ENCODE measurements at places on chromosomes 16 and 17. TPM values are rescaled to one million over a fixed set of nuclear protein-coding genes. Genes with fewer than 3 reads are reported as not detected.

DNA sequence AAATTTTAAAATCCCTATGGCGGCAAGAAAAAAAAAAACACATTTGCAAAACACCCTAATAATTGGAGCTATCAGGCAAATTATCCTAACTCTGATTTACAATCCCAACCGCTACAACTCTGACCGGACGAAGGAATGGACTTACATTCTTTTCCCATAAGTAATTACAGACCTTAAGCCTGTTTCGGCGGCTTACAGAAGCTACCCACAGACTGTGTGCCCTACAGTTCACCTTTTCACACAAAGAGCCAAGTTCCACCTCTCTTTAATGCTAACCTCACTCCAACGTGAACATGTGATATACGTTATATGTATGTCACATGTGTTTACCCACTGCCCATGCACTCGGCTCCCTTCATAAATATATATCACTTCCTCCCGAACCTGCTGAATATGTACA, 8.7 kb upstream of the MEAK7 start:
- H3K27me3 ChIP-seq, result peaks cover 12% of the 10 kb centered on the region
- peak overlapping the region; percentile 33 for H3K27ac ChIP-seq
- no peak for DNase-seq

DNA sequence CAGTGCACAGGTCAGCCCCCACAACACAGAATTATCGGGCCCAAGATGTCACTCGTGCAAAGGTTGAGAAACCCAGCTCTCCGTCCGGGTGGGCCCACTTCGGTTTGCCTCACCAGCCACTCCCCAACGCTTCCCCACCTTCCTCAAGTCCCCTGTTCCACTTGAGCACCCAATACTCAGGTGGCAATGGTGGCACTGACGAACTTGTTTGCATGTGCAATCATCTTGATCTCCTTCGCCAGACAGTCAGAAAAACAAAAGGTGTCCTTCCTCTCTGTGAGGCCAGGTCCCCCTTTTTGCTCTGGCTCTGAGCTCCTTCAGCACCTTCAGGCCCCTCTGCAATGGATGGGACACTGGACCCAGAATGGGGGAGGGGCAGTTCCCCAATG, 3.7 kb downstream of the GGA2 start:
- H3K4me3 ChIP-seq, result no peak overlapping the region
- H3K27ac ChIP-seq, result no peak overlapping the region
- no peak for DNase-seq

The SLFN11 gene
- 2.1 TPM for total RNA-seq

DNA sequence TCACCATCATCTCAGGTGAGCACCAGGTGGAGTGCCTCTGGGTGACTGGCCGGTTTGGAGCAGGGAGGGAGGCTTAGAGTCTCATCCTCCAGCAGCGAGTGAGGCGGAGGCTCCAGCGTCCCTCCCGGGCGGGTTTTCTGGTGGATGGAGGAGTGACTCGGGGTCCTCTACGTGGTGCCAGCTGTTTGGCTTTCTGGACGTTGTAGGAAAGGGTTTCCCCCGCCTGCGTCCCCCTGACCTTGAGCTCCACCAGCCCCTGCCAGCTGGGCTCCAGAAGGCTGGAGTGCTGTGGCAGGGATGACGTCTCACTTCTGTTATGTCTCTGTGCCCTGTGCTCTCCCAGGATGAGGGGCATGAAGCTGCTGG, 522 bp downstream of the DNASE1 start:
- peak overlapping the region; percentile 97 for H3K27ac ChIP-seq
- DNase-seq, result no peak
- peaks cover 17% of the 10 kb centered on the region for H3K4me1 ChIP-seq
- H3K27me3 ChIP-seq, result no peaks in the 10 kb centered on the region
- H3K4me3 ChIP-seq, result peak overlapping the region; percentile 48

DNA sequence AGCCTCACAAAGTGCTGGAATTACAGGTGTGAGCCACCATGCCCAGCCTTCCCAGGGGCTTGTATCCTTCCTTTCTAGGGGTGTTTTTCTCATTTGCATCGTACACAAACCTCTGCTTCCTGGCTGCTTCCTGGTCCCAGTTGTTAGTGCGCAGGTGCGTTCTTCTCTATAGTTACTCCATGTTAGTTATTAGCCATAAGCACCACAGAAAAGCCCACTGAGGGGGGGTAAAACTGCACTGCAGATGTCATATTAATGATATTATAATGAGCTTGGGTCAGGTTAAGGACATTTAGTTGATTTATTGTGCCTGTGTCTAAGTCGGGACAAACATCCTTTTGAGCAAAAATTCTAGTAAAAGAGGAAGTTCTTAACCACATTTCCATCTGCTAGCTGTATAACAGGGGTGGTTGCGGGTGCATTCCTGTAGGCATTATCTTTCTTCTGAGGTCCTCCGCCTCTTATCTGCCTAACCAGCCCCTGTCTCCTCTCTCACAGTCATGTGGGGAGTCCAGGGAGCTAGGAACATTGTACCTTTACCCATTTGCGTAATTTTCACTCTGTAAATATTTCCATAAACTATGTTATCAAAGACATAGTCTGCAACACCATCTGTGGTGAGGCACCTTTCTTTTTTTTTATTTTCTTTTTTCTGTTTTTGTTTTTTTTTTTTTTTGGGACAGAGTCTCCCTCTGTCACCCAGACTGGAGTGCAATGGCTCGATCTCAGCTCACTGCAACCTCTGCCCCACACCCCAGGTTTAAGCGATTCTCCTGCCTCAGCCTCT, 23.6 kb upstream of the ATF7IP2 start:
- DNase-seq, result no peak
- H3K27ac ChIP-seq, result peak overlapping the region; percentile 59
- no peaks in the 10 kb centered on the region for H3K27me3 ChIP-seq
- peaks cover 2% of the 10 kb centered on the region for H3K36me3 ChIP-seq

DNA sequence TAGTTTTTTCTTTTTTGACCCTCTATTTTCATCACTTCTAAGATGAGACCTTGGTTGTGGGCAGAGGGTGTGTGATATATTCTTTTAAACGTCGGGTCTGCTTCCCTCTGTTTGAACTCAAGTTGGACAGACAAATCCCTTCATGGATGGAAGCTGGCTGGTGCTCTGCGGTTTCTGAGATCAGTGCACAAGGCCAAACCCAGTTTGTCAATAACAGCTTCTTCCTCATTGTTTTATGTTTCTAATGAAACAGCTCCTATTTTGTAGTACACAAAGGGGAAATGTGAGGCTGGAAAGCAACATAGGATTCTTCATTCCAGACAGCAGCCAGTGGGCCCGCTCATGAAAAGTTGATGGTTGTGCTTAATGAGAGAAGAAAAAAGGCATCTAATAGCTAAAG, 159.6 kb downstream of the PRKCA start:
- H3K27me3 ChIP-seq, result no peaks in the 10 kb centered on the region
- no peak overlapping the region for H3K4me3 ChIP-seq
- no peak overlapping the region for H3K27ac ChIP-seq
- H3K36me3 ChIP-seq, result no peaks in the 10 kb centered on the region
- DNase-seq, result no peak
- peaks cover 9% of the 10 kb centered on the region for H3K4me1 ChIP-seq

DNA sequence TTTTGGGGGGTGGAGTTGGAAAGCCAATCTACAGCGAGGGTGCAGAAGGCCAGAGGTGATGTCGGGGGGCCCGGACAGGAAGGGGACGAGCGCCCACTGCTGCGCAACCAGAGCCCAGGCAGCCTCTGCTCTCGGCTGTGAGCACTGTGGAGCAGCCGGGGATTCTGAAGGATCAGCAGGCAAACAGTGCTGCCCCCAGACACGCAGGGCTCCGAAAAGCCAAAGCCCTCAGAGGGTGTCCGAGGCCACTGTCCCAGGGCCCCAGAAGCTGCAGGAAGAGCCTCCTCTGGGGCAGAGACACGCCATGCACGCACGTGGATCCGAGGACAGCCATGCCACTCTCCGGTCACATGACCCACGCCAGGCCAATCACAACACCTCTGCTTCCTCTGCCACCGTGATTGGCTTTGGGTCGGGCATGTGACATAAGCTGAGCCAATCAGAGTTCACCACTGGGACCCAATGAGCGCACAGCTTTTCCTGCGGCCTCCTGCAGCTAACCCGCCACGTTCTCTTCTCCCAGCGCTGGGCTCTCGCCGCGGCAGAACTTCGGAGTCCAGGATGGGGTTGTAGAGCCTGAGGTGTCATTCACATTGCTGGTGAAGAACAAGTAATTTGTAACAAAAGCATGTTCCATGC, 40.7 kb downstream of the ACTG1 start:
- no peak for DNase-seq
- no peak overlapping the region for H3K27ac ChIP-seq
- H3K36me3 ChIP-seq, result no peaks in the 10 kb centered on the region
- peaks cover 20% of the 10 kb centered on the region for H3K27me3 ChIP-seq
- peaks cover 4% of the 10 kb centered on the region for H3K4me1 ChIP-seq

DNA sequence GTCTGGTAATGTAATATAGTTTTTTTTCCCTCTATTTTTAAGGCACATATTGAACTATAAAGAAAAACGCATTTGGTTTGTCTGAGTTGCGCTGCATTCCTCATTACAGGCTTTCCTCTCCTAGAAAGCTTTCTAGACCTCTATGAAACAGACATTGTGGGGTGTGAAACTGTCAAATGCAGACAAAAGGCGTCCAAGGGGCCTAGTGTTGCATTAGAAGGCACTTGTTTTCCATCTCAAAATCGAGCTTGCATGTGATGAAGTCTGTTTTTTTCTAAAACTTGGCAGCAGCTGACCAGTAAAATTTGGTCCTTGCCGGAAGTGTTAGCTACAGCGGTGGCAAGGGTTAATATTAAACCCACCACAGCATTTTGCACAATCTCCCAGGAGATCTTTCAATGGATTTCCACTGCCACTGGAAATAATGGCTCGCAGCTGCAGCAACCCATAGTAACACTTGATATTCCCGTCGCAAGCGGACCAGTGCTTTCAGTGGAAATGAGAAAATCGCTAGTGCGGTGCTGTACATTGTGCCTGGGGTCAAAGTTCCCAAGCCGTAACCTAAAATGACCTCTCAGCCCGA, 602.6 kb downstream of the KCNJ2 start:
- no peak overlapping the region for H3K4me3 ChIP-seq
- DNase-seq, result no peak
- no peaks in the 10 kb centered on the region for H3K36me3 ChIP-seq
- peaks cover 1% of the 10 kb centered on the region for H3K4me1 ChIP-seq
- H3K27ac ChIP-seq, result no peak overlapping the region
- no peaks in the 10 kb centered on the region for H3K27me3 ChIP-seq

GRCh38 chr17:27930000-27930399, 36.8 kb upstream of the LYRM9 start:
- no peak for DNase-seq
- H3K27me3 ChIP-seq, result peaks cover 9% of the 10 kb centered on the region
- no peaks in the 10 kb centered on the region for H3K36me3 ChIP-seq
- H3K4me3 ChIP-seq, result no peak overlapping the region
- peaks cover 4% of the 10 kb centered on the region for H3K4me1 ChIP-seq
- H3K27ac ChIP-seq, result no peak overlapping the region

The KRT25 gene
- not detected for total RNA-seq

The KRT12 gene
- not detected for total RNA-seq

- no peak for DNase-seq
- peaks cover 15% of the 10 kb centered on the region for H3K36me3 ChIP-seq
- H3K4me3 ChIP-seq, result no peak overlapping the region
- peak overlapping the region; percentile 69 for H3K27ac ChIP-seq
- no peaks in the 10 kb centered on the region for H3K4me1 ChIP-seq
Observed at GRCh38 chr16:71930013-71930563, 34.8 kb downstream of the IST1 start.

GRCh38 chr16:78655331-78656113, 556.1 kb downstream of the WWOX start:
- no peaks in the 10 kb centered on the region for H3K27me3 ChIP-seq
- H3K36me3 ChIP-seq, result no peaks in the 10 kb centered on the region
- peaks cover 23% of the 10 kb centered on the region for H3K4me1 ChIP-seq
- no peak overlapping the region for H3K4me3 ChIP-seq

The HP gene
- not detected for total RNA-seq

DNA sequence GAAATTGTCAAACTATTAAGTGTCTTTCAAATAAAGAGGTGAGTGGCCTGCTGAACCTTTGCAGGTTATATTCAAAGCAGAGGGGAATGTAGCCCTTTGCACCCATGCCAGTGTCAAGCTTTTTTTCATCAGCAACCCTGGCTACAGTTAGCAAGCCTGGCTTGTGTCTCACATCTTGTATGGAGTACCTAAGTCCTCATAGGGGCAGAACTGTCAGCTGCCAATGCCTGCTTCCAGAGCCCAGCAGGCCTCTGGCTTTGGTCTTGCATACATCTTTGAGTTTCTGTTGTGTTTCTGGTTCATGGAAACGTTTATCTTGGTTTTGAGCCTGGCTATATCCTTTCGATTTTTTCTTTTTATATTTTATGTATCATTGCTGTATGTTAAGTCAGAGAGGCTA, 26.8 kb downstream of the REXO5 start:
- H3K27ac ChIP-seq, result no peak overlapping the region
- no peak overlapping the region for H3K4me3 ChIP-seq
- peaks cover 34% of the 10 kb centered on the region for H3K36me3 ChIP-seq
- no peak for DNase-seq

DNA sequence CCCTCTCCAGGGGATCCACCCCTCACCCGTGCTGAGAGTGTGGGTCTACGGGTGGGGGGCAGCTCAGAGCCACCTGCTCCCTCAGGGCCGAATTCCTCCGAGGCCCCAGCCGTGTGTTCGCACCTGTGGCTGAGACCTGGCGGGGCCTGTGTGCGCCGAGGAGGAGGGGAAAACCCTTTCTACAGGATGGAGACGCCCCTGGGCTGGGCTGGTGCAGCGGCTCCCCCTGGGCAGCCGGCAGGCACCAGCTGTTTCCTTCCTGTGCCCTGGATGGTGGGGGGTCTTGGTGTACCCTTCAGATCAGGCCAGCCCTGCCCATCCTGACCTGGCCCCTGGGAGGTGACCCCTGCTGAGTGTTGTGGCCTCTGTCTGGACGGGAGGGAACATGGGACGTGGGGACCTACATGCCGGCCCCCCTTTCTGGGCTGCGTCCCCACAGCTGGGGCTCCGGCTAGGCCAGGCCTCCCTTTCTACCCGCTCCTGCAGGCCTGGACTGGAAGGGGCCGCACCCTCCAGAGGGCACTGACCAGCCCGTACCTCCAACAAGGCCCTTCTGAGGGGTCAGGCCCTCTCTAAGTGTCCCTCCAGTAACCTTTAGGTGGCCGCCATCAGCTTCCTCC, 28.3 kb upstream of the PABPN1L start:
- no peaks in the 10 kb centered on the region for H3K4me1 ChIP-seq
- no peaks in the 10 kb centered on the region for H3K27me3 ChIP-seq
- peaks cover 3% of the 10 kb centered on the region for H3K36me3 ChIP-seq
- DNase-seq, result no peak

- no peak overlapping the region for H3K27ac ChIP-seq
- H3K27me3 ChIP-seq, result peaks cover 49% of the 10 kb centered on the region
- no peak for DNase-seq
- no peaks in the 10 kb centered on the region for H3K4me1 ChIP-seq
- no peaks in the 10 kb centered on the region for H3K36me3 ChIP-seq
Observed at GRCh38 chr16:86869288-86870022, 291.1 kb downstream of the FOXL1 start.

GRCh38 chr17:76497979-76498875, 3.0 kb downstream of the RHBDF2 start:
- DNase-seq, result no peak
- H3K4me1 ChIP-seq, result peaks cover 23% of the 10 kb centered on the region
- peaks cover 27% of the 10 kb centered on the region for H3K27me3 ChIP-seq
- H3K4me3 ChIP-seq, result peak overlapping the region; percentile 5
- H3K27ac ChIP-seq, result peak overlapping the region; percentile 93

GRCh38 chr16:30761427-30761927, 385 bp downstream of the CFAP119 start:
- H3K27me3 ChIP-seq, result no peaks in the 10 kb centered on the region
- H3K4me1 ChIP-seq, result peaks cover 20% of the 10 kb centered on the region
- peak overlapping the region; percentile 90 for H3K4me3 ChIP-seq
- peak; percentile 23 for DNase-seq
- H3K27ac ChIP-seq, result peak overlapping the region; percentile 96

GRCh38 chr17:1229349-1229899, 40.8 kb upstream of the BHLHA9 start:
- H3K4me1 ChIP-seq, result peaks cover 6% of the 10 kb centered on the region
- peaks cover 65% of the 10 kb centered on the region for H3K27me3 ChIP-seq
- peak; percentile 30 for DNase-seq
- H3K36me3 ChIP-seq, result peaks cover 2% of the 10 kb centered on the region
- H3K4me3 ChIP-seq, result no peak overlapping the region
- H3K27ac ChIP-seq, result no peak overlapping the region

All from progenitor cell of endocrine pancreas (in vitro differentiated cells).